ENCODE measurements at places on chromosomes 6 and 20.

DNA sequence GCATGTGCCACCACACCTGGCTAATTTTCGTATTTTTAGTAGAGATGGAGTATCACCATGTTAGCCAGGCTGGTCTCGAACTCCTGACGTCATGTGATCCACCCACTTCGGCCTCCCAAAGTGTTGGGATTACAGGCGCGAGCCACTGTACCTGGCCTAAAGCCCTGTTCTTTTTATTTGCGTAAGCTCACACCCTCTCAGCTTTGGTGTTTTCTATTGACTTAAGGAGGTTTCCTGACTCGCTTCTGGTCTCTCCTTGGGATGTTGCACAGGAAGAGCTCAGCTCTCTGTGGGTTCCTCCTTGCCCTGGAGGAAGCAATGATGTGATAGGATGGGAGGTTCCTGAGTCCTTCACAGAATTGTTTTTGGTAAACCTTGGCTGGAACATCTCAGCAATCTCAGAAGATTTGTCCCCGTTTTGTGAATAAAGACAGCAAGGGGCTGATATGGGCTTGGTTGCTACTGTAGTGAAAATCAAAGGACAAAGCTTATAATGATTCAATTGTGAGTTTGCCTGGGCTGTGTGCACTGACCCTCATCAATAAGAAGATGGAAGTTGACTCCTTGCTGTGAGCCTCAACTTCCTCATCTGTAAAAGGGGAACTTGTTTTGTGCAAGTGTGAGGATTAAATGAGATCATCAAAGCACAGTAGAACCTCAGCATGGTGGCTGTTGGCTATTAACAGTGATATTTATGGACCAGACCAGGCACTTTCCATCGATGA is 27.0 kb downstream of the TOX2 start:
- DNase-seq = no peak

DNA sequence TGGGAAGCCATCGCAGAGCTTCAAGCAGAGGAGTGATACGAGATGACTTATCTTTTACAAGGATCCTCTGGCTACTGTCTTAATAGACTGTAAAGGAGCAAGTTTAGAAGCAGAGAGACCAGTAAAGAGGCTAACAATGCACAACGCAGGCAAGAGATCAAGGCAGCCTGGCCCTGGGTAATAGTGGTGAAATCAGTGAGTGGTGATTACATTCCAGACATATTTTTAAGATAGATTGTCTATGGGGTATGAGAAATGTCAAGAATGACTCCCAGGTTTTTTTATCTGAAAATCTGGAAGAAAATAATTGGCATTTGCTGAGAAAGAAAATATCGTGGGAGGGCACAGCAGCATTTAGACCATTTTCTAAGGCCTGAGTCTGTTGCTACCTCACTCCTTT is 213.6 kb upstream of the HTR1E start:
- DNase-seq = no peak

- DNase-seq = no peak
Observed at GRCh38 chr6:116387374-116387773, 16.6 kb downstream of the DSE start.

DNA sequence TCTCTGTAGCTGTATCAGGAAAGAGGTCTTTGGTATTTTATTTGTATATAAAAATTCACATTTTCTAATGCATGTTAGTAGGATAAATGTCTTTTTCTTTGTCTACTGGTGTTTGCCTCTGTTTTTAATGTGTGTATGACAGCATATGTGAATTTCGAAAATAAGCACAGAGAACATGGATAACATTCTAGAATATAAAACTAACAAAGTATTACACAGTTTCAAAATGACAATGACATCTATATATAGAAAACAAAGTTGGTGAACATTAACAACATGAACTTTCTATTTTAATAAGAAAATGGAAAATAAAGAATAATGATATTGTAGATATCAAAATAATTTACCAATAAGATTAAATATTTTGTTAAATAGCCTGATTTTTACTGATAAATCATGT is 608.0 kb downstream of the COL12A1 start:
- DNase-seq = no peak

- DNase-seq = peak; percentile 33
Observed at GRCh38 chr6:25248123-25248522, 31.1 kb upstream of the CARMIL1 start.

GRCh38 chr6:136739501-136739900 is 52.8 kb downstream of the MAP3K5 start:
- no peak for DNase-seq

DNA sequence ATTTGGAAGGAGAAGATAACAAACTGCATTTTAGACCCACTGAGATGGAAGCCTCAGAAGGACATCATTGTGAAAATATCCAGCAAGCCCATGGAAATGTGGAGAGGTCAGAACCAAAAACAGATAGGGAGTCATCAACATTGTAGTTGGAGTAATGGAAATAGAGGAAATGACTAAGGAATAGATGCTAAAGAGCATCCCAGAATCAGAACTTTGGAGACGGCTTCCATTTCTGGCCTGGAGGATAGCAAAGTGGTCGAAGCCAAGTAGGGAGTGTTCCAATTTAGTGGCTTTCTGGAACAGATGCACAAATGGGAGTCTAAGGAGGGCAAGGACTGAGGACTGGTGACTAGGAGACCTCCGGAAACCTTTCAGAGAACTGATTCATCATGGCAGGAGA is 3.6 kb downstream of the BEND6 start:
- DNase-seq = no peak

DNA sequence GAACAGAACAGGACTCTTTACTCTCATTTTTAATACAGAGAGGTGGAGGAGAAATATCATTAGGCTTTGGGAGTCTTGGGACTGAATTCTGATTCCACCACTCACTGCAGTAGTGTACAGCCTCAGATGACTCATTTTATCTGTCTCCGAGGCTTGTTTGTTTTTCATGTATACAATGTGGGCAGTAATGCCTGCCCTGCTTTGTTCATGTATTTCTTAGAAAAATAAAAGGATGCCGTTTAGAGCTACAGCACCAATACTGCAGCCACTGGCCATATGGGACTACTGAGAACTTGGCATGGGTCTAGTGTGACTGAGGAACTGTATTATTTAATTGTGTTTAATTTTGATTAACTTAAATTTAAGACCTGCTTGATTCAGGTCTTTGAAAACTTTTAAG is 41.2 kb upstream of the JAG1 start:
- DNase-seq = peak; percentile 14

DNA sequence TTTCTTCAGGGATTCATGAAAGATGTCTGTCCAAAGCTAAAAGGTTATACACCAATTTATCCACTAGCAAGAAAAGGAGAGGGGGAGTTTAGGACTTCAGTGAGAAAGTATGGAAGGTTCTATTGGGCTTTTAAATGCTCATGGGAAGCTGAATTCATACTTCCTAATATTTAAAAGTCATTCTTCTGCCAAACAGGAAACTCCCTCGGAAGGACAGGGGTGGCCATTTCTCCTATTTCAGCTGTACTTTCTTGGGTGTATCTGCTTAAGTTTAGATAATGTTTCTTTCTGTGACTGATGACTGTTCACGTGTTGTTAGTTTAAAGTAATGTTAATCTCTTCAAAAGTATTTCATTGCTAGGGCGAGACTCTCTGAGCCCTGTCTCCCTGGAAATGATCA is 80.5 kb upstream of the IFNGR1 start:
- no peak for DNase-seq

GRCh38 chr6:127146932-127147331 is 28.5 kb downstream of the RSPO3 start:
- no peak for DNase-seq

DNA sequence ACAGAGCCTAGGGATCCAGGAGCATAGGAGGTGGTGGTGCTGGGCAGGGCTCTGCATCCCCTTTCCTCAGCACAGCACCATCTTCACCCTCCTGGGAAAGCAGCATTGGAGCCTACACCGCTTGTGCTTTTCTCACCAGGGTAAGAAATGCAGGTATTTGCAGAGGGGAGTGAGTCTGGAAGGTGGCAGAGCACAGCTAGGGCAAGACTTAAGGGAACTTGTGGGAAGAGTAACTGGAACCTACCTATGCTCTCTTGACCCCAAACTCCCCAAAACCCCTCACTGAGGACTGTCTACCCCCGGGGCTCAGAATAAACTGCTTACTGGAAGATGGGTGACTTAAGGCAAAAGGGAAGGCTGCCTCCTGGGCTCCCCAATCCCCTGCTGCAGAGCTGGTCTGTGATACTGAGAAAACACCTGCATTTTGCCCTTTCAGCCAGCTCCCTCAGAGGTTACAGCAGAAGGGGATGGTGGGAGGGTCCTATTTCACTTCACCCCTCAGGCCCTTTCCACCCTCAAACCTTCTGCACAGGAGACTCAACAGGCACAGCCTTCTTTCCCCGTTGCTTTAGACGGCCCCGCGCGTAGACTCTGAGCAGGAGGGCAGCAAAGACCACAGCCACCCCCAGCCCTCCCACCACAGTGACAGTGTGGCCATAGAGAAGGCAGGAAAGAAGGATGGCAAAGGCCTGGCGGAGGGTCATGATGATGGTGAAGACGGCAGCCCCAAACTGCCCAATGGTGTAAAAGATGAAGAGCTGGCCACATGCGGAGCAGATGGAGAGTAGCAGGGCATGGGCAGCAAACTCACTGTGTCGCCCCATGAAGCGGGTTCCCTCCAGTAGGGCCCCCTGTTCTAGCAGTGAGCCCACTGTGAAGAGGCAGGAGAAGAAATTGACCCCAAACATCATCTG is 2.9 kb downstream of the SLC35B2 start:
- DNase-seq = no peak

DNA sequence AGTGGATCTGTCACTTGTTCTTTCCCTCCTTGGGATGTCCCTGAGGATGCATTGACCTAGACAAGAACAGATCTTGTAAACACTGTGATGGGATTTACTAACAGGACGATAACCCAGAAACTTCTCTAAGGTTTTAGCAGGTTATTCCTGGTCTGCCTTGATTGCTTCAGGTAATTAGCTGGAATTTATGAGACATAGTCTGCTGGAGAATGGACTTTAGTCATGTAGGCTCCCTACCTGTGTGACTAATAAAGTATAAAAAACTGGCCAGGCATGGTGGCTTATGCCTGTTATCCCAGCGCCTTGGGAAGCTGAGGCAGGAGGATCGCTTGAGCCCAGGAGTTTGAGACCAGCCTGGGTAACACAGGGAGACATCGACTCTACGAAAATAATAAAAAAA is 96.1 kb downstream of the PAK5 start:
- DNase-seq = no peak

DNA sequence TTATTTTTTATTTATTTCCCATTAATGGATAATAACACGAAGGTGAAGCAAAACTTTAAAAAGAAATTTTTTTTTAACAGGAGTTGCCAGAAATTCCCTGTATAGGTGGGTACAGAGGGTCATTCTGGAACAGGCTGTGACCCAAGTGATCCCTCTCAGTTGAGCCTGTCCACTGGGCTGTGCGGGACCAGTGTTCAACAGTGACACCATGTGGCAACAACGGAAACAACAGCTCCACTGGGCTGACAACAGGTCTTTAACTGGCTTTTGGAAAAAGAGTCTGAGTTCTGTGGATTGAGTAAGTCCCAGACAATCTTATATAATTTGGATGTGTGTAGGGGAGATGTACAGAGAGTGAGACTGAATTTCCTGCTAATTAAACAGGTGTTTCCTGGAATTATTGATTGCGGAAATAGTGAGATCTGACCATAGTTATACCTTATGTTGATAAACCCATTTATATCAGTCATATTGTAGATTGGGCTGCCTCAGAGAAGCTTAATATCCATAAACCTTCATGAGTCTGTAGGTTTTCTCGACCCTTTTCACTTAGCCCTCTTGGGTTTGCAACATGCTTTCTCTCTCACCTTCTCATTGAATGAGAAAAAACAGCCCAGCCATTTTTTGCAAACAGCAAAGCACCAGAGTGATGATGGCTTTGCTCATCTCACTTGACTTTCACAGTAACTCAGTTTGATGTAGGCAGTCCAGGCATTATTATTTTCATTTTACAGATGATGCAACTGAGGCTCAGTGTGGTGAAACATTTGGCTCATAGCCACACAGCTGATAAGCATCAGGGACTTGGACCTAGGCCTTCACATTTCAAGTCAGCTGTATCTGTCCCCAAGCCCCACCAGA is 17.5 kb downstream of the KIAA1755 start:
- DNase-seq = no peak

GRCh38 chr6:121652726-121653623 is 217.5 kb downstream of the GJA1 start:
- DNase-seq = peak; percentile 75

DNA sequence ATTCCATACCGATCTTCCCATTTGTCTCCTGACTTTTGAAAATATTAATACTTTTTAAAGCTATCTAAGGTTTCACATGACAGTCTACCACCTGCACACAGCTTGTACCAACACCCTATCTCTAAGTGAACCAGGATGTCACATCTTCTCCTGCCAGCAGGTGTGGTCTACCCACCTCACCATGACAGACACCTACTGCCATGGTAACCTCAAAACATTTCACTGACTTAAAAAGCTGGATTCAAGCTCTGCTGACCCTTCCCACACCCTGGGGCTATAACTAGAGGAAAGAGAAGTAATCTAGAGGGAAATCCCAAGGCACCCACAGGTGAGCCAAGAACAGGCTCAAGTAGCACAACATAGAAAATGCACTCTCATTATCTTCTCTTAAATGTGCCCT is 1.2 kb downstream of the SLC17A3 start:
- no peak for DNase-seq

DNA sequence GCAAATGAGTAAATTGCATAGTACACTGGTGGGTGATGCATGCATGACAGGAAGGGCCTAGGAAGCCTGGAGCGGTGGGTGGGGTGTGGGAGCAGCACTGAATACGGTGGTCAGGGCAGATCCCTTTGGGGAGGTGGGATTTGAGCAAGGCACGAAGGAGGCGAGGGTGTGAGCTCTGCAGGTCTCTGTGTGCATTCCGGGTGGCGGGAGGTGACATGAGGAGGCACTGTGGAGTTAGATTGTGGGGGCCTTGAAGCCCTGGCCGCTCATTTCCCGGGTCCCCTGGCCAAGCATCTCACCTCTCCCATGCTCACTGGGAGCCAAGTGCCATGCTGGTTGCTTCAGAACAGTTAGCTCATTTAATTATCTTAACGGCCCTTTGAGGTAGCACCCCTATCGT is 6.2 kb upstream of the SPDEF start:
- DNase-seq = no peak

DNA sequence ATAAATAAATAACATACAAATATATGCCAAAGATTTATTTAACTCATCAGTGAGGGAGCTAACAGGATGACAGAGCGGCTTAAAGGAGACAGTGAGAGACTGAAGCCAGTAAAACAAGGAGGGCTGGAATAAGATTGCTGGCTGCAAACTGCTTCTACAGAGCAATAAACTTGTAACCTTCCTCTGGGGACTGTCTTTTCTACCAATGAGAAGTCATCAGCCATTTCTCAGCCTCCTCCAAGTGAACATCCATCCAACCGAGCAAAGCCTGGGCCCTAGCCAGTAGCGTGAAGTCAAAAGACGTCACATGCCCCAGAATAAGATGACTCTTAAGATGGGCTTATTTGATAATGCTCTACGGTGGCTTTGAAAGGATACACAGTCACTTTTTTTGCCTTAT is 42.5 kb downstream of the CPXM1 start:
- no peak for DNase-seq

GRCh38 chr6:23371132-23371915 is 754.7 kb upstream of the NRSN1 start:
- no peak for DNase-seq

DNA sequence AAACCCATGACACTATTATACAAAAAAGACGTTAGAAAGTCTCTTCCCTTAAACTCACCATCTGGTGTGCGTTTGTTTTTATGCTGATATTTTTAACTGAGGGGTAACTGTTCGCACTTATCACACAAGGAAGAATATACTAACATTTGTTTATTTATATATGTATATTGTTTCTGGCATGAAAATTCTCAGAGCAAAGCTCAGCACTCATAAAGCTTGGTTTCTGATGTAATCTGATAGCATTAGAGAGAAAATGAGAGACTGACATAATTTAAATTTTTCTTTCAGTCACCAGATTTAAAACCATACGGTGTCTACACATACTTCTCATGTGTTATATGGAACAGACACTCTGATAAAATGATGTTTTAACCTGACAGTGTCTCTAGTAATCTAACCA is 6.9 kb downstream of the BLOC1S5 start:
- DNase-seq = no peak
